ENCODE measurements at places on chromosomes 7 and 10. TPM values are rescaled to one million over a fixed set of nuclear protein-coding genes. Genes with fewer than 3 reads are reported as not detected.

Gene ANKRD30A
- polyA plus RNA-seq, result not detected

Gene GLI3
- polyA plus RNA-seq, result 0.16 TPM

Gene CALHM1
- not detected for polyA plus RNA-seq

- DNase-seq, result no peak
- no peaks in the 10 kb centered on the region for H3K4me1 ChIP-seq
- no peak overlapping the region for H3K27ac ChIP-seq
- no peaks in the 10 kb centered on the region for H3K36me3 ChIP-seq
- H3K4me3 ChIP-seq, result no peak overlapping the region
Measured at GRCh38 chr7:47714669-47715607, 133.0 kb upstream of the TNS3 start.

DNA sequence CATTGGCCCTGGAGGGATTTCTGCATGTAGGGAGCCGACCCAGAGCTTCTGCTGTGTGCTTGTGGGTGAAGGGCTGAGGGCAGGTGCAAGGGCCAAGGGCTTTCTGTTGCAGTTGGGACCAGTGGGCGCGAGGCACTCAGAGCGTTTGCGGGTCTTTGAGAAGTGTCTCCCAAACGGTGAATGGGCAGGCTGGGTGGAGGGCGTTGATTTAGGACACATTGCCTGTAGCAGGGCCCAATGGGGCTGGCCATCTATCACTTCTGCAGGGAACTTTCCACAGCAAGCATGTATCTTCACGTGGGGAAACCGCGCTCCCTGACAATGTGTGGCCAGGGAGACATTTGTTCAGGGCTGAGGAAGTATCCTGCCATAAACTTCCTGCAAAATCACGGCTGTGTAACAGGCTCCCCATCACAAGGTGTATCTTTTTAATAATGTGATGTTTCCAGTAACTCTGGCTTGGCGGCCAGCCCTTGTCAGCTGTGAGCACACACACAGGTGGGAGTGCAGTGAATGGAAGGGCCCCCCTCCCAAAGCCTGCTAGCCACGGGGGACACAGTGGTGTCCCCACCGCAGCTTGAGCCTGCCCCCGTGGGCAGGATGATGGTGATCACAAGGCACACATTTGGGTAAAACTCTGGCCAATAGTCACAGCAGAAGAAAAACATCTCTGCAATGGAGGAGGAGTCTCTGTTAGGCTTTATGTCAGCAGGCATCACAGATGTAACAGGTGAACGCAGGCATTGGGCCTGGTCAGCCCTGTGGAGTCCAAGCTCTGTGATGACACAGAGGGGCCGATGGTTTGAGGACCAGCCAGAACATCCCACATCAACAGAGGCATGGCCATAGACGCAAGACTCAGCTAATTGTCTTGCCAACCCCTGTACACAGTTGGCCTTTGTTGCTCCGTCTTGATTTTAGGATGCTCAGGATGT, 84.3 kb downstream of the GLRX3 start:
- no peak overlapping the region for H3K27ac ChIP-seq
- no peaks in the 10 kb centered on the region for H3K27me3 ChIP-seq
- no peak overlapping the region for H3K4me3 ChIP-seq
- no peaks in the 10 kb centered on the region for H3K36me3 ChIP-seq
- no peaks in the 10 kb centered on the region for H3K4me1 ChIP-seq

All from CD8-positive, alpha-beta memory T cell (primary cell).